ENCODE measurements at places on chromosomes 4 and X. TPM values are rescaled to one million over a fixed set of nuclear protein-coding genes. Genes with fewer than 3 reads are reported as not detected.

DNA sequence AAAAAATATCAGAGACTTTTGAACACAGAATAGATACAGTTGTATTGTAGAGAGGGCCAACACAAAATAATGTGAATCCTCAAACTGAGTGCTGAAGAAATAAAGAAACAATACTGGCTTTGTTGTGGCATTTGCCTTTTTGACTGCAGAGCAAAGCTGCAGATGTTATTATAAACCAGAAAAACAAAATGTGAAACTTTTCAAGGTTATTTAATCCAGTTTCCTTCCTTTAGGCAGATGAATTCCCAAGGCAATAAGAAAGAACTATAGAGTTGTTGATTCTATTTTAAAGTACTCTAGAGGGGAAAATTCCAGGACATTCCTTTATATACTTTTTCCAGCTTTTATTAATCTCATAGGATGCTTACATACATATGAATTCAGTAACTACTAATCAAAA lies 186.8 kb downstream of the NDST4 start:
- no peak for DNase-seq

DNA sequence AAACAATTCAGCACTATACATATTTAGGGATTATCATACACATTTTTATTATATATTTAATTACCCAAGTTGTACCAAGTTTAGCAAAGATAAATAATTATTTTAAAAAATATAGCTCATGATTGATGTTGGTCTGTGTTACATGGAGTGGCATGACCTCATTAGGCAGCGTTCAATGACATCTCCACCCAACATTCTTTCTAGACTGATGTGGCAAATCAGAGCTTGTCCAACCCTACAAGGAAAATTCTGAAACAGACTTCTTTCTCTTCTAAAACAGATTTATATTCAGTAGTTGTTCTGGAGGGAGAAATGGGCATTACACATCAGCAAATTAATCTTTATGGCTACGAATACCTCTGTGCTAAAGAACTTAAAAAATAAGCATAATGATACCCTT lies 189.7 kb downstream of the PDGFC start:
- peak; percentile 22 for DNase-seq

GPR119 gene
- not detected for total RNA-seq

DNA sequence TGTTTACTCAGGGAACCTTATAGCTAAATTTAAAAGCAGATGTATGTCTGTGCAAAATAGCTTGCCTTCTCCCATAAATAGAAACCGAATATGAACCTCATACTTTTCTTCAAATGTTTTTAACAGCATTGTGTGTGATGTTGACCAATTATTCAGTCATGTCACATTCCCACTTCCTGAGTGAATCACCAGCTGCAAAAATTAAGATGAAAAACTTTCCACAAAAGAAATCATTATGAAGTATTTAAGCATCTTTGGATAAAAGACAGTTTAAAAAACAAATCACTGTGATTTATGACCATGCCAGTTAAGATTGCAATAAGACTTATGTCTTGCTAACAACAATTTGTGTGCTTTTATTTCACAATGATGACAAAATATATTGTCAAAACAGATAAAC lies 220.1 kb downstream of the PDGFC start:
- no peak for DNase-seq

ARHGAP6 gene
- 0.81 TPM for total RNA-seq

DNA sequence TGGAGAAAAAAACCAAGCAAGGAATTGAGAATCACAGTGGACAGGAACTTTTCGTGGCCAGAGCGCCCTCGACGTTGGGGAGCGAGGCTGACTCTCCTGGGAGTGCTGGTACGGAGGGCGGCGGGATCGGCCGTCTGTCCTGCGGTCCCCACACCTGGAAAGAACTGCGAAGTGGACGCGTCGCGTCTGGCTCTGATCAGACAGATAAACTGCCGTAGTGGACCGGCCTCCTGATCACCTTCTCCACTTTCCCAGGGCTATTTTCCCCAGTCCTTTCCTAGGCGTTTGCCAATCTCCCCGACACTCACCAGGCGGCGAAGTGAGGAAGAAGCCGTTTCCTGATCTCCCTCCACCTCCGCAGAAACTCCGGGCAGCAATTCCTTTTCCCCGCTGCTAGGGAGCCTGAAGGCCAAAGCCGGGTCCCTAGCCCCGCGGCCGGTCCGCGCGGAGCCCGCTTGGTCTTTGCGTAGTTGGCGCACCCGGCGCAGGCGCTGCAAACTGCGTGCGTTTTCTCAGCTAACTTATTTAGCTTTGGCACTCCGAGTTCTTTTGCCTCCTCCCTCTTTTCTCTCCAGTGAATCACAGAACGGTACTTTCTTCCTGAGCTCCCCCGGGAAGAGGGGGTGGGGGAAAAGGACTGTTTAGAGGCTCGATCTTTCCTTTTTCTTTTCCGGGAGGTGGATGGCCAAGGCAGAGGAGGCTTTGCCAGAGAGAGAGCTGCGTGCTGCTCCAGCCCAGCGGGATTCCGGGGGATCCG lies at the start of gene ARSJ:
ARSJ (minus strand) TSS at position 500 of the 757 bp plus-strand sequence. CDS start 813 bp downstream, outside the sequence.
- peak; percentile 90 for DNase-seq

GRCh38 chr4:10099499-10100325 lies 16.9 kb downstream of the WDR1 start:
- no peak for DNase-seq

DNA sequence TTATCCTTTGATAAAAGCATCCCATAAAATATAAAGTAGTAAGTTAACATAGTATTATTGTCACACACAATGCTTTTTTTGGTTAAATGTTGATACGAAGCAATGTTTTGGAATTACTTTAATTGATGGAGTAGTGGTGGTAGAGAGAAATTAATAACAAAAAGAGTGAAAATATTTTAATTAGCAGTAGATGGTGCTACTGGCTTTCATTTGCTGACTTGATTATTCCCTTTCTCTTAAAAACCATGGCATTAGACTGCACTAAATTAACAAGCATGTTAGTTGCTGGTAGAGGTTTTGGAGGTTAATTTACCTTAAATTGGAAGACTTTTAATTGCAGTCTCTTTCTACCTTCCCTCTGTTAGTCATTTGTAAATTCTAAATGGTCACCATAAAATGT lies 8.9 kb upstream of the DCK start:
- no peak for DNase-seq

RAB28 gene
- total RNA-seq: 17.5 TPM

DNA sequence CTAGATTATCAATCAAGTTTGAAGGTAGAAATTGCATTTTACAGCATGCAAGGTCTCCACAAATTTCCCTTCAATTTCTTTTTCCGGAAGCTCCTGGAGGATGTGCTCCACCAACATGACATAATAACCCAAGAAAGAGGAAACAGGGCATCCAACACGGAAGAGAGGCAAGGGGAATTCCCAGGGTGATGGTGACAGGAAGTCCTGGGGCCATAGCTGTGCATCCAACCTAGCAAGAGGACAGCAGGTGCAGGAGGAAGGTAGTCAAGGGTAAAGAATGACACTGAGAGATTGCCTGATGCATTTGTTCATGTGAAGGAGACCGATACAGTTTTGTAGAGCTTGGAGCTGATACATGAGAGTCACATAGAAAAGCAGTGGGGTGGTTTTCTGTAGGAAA lies 115.7 kb upstream of the LSM6 start:
- DNase-seq: peak; percentile 15

DNA sequence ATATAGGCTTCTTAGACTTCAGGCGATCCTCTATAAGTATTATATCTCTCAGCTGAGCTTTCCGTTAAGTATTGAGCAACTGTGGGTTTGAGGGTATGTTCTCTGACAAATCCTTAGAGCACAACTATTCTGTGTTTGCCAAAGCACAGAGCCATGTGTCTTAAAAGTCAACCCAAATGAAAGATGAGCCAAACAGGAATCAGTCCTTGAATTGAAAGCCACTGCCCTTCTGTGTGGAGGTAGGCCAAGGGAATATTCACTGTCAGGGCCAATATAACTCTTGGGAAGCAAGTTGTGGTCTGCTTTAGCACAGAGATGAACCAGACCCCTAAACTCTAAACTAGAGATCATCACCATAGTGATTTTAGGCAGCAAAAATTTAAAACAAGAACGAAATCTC lies 164.0 kb downstream of the STAG2 start:
- no peak for DNase-seq

GRCh38 chr4:81040012-81040659 lies 9.6 kb downstream of the BMP3 start:
- peak; percentile 30 for DNase-seq

GPC3 gene
- not detected for total RNA-seq

- DNase-seq: no peak
These were observed 54.3 kb downstream of the CCDC149 start for GRCh38 chr4:24858550-24858949.

DNA sequence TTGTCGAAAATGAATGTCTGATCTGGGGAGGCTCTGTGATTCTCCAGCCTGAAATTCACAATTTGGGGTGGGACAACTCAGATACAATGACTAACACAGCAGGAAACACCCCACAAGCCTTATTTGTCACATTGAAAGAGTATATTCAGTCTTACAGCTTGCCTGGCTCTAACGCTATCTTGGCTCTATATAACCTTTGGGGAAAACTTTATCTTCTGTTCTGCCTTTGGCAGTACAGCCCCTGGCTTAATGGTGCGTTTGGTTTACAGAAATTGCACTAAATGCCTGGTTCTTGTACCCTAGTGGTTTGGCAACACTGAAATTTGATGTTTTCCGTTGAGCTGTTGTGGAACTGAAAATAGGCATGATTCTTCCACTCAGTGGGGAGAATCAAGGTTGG lies 178.1 kb upstream of the VEGFC start:
- no peak for DNase-seq

NR3C2 gene
- total RNA-seq: 1.1 TPM

GRCh38 chr4:47715716-47716416 lies 122.0 kb downstream of the CORIN start:
- no peak for DNase-seq

RRH gene
- total RNA-seq: not detected

DNA sequence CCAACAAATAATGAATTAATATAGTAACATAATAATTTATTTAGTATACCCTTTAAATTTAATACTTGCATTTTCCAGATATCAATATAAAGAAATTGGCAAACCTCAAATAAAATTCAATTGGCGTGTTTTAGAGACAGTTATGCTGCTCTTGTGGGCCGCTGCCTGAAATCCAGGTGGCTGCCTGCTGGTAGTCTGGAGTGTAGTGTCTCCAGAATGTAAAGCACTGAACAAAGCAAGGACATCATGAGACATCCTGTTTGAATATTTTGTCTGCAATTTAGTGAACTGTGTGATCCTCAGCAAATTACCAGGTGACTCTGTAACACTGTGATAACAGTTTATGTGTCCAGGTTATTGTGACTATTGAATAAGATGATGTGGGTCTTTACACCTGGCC lies 29.9 kb downstream of the ZFP42 start:
- no peak for DNase-seq

- no peak for DNase-seq
These were observed 590.7 kb downstream of the BCOR start for GRCh38 chrX:39507034-39507433.

NALF2 gene
- 3.2 TPM for total RNA-seq

DNA sequence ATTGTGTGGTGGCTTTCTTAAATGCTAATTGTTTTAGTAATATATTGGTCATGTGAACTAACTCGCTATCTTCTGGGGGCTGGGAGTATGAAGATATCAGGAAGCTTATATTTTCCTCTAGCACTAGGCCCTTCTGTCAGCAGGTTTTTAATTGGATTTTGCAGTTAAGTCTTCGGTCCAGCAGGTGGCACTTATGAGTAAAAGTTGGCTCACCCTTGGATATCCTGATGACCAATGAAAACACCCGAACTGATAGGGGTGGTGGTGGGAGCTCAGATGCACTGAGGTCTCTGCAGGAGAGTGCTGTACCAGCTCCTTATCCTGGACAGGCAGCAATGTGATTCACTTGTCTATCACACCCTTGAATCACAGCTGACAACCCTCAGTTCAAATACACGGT lies 1365.8 kb upstream of the DIAPH2 start:
- DNase-seq: peak; percentile 12

SOX3 gene
- total RNA-seq: 0.78 TPM

SHOX gene
- total RNA-seq: not detected

DNA sequence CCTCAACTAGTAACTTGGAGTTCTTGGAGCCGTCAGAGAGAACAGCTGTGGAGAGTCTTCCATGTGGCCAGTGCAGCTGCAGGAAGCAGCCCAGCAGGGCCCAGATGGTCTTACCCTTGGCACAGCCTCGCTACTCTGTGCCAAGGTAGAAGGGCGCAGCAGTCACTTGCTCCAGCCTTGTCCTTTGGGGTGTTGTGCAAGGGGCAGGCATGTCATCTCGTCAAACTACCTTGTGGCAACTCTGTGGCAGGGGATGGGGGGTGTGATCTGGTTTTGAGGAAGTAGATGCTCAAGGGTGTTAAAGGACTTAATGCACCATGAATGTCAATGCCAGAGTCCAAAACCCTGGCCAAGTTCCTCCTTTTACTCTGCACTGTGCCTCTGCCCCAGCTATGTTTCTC lies 34.2 kb upstream of the TBC1D14 start:
- DNase-seq: no peak

PABPC4L gene
- 3.8 TPM for total RNA-seq

DNA sequence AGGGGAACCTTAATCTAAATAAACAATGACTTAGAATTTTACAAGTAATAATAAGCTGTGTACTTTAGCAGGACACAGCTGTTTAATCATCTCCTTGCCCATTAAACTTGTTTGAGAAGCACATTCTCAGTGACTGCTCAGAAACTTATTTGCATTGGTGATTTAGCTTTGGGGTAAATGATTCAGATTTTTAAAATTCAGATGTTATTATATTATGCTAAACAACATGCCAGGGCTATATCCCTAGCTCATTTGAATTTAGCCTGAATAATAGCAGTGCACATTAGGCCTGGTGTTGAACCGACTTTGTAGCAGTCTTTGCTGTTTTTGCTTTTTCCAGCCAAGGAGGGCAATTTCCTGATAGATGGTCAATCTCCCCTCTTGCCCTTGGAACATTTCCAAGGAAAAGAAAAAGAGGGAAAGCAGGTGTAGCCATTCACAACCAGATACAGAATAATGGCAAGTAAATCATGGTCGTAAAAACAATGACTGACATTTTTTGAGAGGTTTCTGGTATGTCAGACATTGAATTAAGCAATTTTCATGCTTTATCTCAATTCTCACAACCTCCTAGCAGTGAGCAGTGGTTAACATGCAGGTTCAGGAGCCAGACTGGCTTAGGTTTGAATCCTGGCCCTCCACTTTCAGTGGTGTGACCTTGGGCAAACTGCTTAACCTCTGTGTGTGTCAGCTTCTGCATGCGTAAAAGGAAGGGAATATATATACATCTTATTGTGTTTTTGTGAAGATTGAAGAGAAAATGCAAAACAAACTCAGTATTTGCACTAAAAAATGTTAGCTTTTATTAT lies 16.8 kb downstream of the ARHGEF38 start:
- no peak for DNase-seq

TKTL1 gene
- 0.64 TPM for total RNA-seq

DCAF8L2 gene
- total RNA-seq: not detected

GRCh38 chr4:74056858-74057562 lies 18.5 kb upstream of the CXCL3 start:
- DNase-seq: peak; percentile 75

DNA sequence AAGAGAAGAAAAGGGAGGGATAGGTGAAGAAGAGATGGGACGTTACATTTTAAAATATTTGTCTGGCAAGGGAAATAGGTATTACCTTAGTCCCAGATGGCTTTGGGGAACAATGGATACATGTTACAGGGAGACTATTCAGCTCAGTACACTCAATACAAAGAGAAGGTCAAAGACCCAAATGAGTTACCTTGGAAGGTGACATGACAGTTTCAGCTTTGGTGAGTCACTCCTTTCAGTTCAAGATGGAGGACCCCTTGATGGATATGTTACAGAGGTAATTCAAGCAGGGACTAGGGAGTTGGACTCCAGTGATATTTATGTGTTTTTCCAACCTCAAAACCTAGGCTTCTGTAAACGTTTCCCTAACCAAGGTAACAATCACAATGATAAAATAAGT lies 5.0 kb downstream of the NOA1 start:
- no peak for DNase-seq

- DNase-seq: no peak
These were observed 280.5 kb downstream of the TLL1 start for GRCh38 chr4:166153548-166153947.

NWD2 gene
- total RNA-seq: not detected
